ENCODE measurements at places on chromosomes 11 and 22.

GRCh38 chr11:11413776-11414175, 60.7 kb upstream of the CSNK2A3 start:
- no peak for DNase-seq

DNA sequence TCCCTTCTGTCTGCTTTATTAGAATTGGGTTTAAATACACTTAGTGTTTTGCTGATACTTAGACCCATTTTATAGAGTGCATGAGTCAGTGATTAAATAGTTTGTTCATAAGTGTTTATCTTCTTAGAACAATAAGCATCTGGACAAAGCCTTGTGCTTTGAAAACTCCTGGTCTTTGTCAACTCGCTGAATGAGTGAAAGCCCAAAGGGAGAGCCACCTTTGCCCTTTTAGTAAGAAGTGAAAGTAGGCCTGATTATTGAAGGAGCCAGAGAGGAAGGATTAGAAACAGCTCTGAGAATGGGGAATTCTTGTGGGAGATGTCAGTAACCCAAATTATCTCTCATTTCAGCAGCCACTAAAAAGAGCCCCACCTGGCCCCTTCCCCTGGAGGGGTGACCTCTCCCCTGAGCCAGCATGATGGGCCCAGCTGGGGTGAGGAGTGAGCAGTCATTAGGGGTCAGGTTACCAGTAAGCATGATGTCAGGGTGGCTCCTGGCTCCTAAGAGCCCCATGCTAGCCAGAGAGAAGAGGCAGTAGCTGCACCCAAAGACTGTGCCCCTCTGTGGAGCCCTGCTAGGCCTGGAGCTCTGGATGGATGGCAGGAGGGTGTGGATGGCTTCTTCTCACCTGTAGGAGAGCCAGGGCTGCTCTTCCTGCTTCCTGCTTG, 125.1 kb upstream of the E2F8 start:
- DNase-seq, result no peak

DNA sequence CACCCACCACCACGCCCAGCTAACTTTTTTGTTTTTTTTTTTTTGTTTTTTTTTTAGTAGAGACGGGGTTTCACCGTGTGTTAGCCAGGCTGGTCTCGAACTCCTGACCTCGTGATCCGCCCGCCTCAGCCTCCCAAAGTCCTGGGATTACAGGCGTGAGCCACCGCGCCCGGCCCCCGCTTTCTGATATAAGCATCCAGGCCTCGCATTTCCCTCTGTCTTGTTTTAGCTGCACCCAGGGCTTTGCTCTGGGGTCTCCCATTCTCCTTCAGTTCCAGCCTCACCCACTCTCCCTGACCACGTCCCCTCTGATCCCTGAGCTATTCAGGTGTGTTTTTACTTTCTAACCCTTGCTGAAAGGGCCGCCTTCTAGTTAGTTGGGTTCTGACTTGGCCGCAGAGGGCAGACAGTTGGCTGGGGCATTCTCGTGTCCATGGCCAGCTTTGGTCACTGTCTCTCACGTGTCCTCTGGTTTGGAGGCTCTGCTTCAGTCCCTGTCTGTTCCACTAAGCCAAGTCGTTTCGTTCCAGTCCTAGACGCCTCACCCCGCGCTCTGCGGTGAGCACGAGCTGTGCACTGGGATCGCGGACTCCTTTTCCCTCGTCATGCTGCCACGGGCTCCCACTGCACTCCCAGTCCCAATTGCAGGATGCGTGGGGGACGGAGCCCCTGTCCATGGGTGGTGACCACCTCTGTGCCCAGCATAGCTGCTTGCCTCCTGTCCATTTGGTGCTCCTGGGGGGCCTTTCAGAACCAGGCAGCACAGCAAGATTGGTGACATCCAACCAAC, 6.0 kb upstream of the TNNT3 start:
- DNase-seq, result no peak

- no peak for DNase-seq
These were observed 33.5 kb upstream of the CAT start for GRCh38 chr11:34405079-34405858.

DNA sequence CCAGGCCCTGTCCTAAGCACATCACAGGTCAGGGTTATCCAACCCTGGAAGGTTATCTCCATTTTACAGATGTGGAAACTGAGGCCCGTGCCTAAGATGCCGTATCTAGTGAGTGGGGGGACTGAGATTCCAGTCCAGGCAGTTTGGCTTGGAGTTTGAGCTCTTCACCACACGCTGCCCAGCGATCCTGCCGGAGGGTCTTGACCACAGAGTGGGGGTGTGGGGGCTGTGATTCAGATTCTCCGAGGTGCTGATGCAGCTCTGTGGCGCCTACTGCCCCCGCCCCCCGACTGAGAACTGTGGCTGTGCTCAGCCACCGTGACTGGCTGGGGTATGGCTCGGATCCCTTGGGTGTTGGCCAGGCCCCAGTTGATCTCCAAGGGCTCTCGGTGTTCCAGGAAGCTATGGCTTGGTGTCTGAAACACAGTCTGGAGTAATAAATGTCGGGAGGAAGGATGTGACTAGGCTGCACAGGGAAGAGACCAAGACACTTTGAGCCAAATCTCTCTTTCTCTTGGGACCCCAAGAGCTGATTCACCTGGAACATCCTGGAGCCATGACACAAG, 60.6 kb upstream of the RASD2 start:
- DNase-seq, result no peak

GRCh38 chr11:14361951-14362350, 3.0 kb upstream of the RRAS2 start:
- no peak for DNase-seq

DNA sequence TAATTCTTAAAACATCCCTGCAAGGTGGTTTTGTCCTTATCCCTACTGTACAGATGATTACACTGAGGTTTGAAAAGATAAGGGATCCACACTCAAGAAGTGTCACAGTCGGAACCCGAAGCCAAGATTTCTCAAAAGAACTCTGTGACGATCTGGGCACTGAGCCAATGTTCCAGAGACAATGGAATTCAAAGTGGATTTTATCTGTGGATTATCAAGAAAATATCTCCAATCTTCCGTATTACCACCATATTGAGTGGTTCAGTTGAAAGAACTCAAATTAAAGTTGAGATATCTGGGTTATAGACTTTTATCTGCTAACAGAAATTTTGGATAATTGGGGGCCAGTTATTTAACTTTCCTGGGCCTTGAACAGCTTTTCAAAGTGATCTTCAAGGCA, 100.0 kb upstream of the GRAMD1B start:
- no peak for DNase-seq

DNA sequence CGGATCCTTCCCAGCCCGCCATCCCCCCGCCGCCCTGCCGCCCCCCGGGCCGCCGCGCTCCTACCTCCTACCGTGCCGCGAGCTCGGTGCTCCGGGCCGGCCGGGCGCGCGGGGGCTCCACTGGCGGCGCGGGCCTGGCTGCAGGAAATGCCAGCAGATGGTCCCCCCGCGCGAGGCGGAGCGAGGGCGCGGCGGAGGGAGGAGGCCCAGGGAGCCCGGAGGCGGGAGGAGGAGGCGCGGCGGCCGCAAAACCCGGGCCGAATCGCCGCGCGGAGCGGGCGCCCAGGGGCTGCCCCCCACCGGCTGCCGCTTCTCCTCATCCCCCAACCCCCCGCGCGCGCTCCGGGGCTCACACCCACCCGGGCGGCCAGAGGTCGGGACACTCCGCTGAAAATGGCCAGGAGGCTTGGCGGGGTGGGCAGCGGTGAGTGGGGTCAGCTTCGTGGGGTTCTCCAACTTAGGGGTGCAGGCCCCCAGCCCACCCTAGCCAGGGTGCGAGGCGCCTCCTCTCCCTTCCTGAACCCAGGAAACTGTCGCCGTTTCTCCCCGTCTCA, at the start of gene OSBPL5:
TSS of gene OSBPL5 (minus strand) at position 159 of the 554 bp plus-strand sequence. CDS start 36,162 bp downstream, outside the sequence.
- no peak for DNase-seq

DNA sequence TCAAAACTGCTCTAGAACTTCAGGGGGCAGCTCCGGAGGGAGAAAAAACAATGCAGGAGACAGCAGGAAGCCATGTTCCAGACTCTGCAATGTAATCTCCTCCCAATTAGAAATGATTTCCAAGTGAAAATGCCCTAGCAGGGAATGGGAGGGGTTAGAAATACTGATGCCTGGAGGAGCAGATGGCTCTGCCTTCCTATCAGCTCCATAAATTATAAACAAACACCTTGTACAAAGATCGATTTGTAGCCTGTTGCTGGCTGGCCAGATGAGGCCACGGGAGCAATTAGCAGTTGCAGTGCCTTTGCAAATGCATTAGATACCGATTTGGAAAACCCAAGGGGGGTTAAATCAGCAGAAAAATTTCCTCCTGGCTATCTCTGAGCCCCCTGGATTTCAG, 46.6 kb upstream of the CHRM4 start:
- no peak for DNase-seq

- DNase-seq, result no peak
These were observed 356.7 kb downstream of the TBC1D22A start for GRCh38 chr22:47119181-47119580.

GRCh38 chr11:18927550-18928322, 11.5 kb downstream of the MRGPRX1 start:
- no peak for DNase-seq

DNA sequence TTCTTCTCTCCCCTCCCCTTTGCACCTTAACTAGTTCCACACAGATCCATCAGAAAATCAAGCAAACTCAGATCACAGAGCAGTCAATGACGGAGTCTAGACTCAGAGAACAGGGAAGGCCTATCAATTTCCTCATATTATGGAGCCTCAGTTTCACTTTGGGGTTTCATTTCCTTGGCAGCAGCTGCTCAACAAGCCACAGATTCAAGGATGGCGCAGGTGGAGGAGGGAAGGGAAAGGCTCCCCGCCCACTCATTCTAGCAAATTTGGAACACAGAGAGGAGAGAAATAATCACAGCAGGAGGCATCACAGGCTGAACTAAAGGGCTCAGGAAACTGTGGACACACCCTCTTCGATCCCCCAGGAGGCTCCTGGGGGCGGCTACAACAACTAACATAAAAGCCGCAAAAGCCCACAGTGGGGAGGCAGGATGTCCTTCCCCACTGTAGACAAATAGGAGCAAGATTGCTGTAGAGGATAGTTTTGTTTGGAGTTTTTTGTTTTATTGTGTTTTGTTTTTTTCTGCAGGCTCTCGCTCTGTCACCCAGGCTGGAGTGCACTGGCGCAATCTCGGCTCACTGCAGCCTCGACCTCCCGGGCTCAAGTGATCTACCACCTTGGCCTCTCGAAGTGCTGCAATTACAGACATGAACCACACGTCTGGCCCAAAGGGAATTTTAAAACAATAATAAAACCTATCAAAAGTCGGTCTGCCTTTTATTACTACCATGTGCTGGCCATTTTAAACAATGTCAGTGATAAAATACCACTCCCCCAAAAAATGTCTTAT, 3.4 kb downstream of the PLAAT3 start:
- DNase-seq, result no peak

GRCh38 chr11:82080160-82080559, 653.5 kb downstream of the FAM181B start:
- DNase-seq, result no peak

- no peak for DNase-seq
These were observed 538.3 kb downstream of the OPCML start for GRCh38 chr11:132993991-132994502.

DNA sequence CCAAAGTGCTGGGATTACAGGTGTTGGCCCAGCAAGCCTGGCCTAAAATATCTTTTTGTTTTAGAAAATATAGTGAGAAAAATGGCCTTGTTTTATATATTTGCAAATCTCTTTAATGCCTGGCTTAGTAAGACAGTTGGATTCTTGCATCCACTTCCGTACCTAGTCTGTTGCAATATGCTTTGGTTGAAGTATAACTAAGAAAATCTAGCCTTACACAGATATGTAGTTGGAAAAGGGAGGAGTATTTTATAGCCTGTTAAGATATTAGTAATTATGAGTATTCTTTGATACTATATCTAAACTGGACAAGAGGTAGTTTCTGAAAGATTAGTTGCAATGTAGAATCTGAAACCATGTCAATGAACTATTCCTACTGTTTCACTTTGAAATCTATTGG, 65.1 kb downstream of the ZNRF3 start:
- DNase-seq, result no peak

DNA sequence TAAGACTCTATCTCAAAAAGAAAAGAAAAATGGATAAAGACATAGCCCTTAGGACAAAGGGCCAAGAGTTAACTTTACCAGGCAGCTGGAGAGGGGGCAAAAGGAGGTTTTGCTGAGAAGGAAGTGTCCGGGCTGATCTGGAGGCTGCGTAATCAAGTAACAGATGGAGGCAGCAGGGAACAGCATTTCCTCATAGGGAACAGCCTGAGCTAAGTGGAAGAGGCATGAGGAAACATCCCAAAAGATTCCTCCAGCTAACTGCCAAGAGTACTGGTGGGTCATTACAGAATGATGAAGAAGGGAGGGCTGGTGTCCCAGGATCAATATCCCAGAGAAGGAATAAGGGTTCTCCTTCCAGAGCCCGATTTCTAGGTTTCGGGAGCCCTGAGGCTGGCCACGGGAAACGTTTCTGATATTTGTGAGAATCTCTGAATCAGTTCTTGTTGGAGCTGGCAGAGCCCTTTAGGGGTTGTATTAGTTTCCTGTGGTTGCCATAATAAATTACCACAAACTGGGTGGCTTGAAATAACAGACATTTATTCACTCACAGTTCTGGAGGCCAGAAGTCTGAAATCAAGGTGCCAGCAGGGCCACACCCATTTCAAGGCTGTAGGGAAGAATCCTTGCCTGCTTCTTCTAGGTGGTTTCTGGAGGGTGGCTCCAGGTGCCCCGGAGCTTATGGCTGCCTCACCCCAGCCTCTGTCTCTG, 21.2 kb downstream of the LIF start:
- DNase-seq, result no peak

DNA sequence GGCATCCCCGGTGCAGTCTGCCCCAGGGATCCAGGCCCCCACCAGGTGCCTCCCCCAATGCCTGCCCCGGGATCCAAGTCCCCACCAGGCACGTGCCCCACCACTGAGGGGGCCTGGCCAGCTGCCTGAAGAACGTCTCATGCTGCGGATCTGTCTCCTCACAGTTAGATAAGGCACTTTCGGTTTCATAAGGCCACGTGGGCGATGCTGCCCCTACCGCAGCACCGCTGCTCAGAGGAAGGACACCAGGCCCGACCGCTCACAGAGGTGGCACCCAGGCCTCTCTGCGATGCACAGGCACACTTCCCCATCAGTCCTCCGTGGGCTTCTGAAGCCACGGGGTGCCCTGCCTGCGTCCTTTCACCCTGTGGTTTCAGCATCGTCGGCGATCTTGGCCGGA, 68.1 kb upstream of the BID start:
- no peak for DNase-seq

DNA sequence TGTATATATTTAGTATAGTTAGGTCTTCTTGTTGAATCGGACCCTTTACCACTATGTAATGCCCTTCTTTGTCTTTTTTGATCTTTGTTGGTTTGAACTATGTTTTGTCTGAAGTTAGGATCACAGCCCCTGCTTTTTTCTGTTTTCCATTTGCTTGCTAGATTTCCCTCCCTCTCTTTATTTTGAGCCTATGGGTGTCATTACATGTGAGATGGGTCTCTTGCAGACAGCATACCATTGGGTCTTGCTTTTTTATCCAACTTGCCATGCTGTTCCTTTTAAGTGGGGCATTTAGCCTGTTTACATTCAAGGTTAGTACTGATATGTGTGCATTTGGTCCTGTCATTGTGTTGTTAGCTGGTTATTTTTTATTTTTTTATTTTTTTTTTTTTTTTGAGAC, 224.6 kb downstream of the INSC start:
- DNase-seq, result no peak

- DNase-seq, result no peak
These were observed at the start of gene MISFA for GRCh38 chr11:18599739-18600230. MISFA (plus strand) TSS chr11:18599789; CDS start chr11:18599929, 140 bp downstream.

GRCh38 chr22:19287889-19288288, 3.6 kb downstream of the CLTCL1 start:
- DNase-seq, result no peak

GRCh38 chr22:18148293-18148965, 1.5 kb upstream of the USP18 start:
- DNase-seq, result no peak

GRCh38 chr11:73143126-73143838, 1.2 kb upstream of the FCHSD2 start:
- no peak for DNase-seq

GRCh38 chr11:129109701-129110100, 82.4 kb downstream of the ARHGAP32 start:
- no peak for DNase-seq
